ENCODE measurements at places on chromosomes 16 and 17.

DNA sequence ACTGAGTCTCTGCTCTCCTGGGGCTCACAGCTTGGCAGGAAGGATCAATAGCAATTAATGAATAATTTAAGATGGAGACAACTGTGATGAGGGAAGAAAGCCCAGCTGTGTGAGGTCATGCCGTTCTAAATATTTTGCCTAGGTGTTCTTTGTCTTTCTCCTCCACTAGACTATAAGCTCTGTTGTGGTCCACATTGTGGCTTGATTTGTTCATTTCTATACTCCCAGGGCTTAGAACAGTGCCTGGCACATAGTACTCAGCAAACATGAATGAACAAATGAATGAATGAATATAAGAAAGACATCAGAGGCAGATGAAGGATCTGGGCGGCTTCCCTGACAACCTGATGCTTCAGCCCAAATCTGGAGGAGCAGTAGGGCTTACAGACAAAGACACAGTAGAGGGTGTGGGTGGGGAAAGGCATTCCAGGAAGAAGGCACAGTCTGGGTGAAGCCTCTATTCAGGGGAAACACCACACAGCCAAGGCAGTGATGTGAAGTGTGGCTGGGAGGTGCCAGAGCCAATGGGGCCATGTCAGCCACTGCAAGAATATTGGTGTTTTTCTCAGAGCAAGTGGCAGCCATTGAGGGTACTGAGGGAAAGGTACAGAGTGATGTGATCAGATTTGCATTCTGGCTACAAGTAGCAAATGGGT, 8.3 kb downstream of the CDH13 start:
- no peak for DNase-seq

GRCh38 chr17:45170931-45171337, 9.3 kb downstream of the HEXIM2 start:
- peak; percentile 76 for DNase-seq

GRCh38 chr16:11629071-11630030, 38.9 kb upstream of the SNN start:
- no peak for DNase-seq

- no peak for DNase-seq
Measured at GRCh38 chr16:81519301-81520150, 74.9 kb downstream of the CMIP start.

GRCh38 chr17:78345172-78345571, 14.7 kb downstream of the SOCS3 start:
- no peak for DNase-seq

DNA sequence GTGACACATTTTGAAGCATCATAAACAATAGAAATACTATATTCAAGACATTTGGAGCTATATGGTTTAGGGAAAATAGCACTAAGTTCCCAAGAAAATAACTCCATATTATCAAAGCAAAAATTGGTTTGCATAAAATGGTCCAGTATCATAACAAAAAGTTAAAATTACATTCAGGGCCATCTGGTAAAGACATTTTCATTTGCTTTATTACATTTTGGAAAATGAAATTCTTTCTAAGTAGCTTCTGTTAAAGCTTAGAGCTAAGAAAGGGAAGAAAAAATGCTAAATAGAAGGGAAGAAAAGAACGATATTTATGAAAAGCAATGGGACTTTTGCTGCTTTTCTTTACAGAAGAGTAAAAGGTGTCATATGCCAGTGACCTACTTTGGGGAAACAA, 155.4 kb upstream of the GOT2 start:
- DNase-seq = no peak

DNA sequence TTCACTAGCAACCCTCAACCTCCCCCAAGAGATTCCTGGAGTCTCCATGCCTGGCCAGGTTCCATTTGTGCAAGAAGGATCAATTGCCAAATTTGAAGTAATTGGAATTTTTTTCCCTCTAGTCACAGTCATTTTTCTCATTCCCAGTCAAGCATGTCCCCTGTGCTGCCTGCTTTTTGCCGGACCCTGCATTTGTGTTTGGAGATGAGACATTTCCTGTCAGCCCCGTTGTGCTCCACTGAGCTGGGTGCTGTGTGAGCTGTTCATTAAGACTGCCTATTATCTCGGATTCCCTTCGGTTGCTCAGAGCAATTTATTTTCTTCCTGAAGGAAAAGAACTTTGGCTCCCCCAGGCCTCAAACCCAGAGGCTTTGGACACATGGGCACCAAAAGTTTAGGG, 201.0 kb upstream of the NLRP1 start:
- DNase-seq = peak; percentile 37

DNA sequence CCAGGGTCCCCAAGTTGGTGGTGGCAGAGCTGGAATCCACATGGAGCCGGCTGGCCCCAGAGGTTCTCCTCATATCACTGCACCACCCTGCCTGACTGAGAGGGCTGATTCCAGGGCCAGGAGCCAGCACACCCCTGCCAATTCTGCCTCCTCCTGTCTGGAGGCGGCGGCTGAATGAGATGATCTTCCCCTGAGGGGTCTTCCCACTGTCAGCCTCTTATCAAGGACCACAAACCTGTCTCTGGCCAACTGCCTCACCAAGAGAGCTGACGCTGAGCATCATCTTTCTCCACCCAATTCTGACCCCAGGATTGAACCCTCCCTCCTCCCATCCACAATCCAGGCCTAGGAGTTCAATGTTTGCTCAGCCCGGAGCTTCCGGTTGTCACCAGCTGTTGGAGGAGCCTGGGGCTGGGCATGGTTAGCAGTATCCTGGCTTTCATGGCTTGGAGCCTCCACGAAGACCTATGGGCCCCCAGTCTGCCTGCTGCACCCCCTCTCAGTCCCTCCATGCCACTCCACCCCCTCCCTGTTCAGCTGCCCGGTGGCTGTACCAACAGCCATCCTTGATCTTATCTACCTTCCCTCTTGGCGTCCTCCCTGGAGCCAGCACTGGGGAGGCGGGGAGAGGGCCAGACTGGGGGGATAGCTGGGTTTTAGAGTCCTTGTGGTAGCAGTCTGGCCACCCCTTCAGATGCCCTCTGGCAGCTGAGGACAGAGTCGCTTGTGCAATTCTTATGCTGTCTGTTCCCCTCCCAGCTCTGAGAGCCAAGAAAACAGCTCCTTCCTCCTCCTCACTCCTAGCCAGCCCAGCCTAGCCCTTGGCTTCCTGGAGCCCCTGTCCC, 25.6 kb downstream of the ABCC3 start:
- peak; percentile 32 for DNase-seq

DNA sequence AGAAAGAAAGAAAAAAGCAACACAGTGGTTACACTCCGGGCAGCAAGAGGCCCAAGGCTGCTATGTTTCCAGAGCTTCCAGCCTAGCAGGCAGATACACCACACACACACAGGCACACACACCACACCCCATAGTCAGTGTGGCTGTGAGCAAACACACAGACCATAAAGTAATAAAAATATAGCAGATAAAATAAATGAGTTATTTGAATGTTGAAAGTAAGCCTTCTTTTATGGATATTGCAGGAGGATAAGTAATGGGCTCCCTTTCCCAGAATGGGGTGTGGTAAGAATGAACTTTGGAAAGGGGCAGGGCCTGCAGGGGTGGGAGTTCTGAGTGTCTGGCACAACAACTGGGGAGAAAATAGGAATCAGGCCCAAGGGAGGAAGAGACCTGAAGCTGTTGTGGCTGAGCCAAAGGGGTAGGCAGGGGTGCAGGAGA, 4.8 kb upstream of the CDK5RAP3 start:
- DNase-seq = no peak

DNA sequence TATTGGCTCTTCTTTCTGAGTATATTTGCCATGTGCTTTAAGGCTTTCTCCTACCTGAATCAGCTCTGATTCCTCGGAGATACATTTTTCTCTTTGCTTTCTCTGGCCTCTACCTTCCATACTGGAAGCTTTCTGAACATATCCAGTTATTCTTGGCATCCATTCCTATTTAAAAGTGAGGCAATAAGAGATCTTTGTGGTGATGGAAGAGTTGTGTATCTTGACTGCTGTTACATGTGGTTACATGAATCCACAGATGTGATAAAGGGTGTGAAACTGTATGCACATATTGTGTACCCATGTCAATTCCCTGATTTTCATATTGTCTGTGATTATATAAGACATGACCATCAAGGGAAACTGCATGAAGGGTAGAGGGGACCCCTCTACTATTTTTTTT, 24.4 kb downstream of the UBE2O start:
- DNase-seq = peak; percentile 38

DNA sequence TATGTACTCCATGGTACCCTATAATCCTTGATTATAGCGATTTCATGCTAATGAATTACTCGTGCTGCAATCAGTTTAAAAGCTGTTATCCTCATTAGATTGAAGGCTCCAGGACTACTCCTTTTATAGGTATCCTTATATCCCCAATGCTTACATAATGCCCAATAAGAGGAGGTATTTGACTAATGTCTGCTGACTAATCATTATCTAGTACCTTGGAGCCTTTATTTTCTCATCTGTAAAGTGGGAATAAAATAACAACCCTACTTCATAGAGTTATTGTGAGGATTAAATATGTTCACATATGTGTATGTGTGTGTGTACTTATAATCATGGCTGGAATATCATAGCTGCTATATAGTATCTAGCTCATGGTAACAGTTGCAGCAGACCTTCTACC, 1031.5 kb downstream of the CDH11 start:
- DNase-seq = no peak

GRCh38 chr17:77676237-77676661, 282.3 kb upstream of the TNRC6C start:
- DNase-seq = no peak

DNA sequence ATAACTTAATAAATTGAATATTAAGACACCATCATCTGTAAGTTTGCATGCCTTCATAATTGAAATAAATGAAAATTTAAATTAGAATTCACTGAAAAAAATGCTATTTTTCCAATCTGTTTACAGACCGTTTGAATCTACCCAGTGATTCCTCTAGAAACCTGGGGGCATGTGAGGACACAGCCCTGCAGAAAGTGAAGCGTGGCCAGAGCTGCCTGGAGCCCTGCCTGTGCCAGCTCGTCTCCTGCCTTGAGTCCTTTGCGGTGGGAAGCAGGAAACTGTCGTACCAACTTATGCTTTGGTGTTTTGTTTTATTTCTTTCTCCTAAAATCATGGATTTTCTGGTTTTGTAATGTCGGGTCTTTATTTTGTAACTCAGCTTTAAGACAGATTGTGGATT, 67.8 kb upstream of the FA2H start:
- DNase-seq = no peak

DNA sequence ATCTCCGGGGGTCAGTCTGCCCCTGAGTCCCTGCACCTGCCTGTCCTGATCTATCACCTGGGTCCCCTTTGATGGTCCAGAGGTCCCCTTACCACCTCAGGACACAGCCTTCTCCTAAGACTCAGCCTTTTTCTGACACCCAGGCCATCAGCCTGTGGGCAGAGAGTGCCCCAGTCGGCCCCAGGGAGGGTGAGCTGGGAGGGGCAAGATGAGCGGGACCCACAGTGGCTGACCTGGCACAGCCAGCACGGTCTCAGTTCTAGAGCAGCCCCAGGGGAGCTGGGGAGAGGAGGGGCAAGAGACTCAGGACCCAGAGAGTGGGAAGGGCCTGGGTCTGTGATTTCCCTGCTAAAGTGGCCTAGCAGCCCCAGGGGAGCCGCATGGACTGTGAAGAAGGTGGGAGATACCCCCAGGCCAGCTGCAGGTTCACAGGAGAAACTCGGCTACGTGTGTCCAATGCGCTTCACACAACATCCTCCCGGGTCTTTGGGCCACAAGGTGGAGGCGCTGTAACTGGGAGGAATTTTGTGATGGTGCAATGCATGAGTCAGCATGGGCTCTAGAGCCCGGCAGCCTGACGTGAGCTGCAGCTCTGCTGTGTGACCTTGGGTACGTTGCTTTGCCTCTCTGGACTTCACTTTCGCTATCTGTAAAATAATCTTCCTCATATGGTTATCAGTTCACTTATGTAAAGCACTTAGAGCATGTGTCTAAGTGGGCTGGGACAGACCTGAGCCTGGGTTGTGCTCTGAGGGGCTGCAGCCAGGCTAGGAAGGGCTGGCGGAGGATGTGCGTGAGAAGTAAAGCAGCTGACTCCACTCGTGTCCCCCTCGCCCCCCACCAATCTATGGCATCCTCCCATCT, 67.2 kb upstream of the LHX1 start:
- peak; percentile 81 for DNase-seq

GRCh38 chr17:68807998-68808772, 147.0 kb downstream of the ABCA8 start:
- no peak for DNase-seq

GRCh38 chr16:7167626-7168025, 165.0 kb upstream of the RBFOX1 start:
- DNase-seq = no peak

GRCh38 chr16:583815-584591, 5.9 kb upstream of the RAB40C start:
- DNase-seq = no peak

- DNase-seq = no peak
Measured at GRCh38 chr17:83121921-83122820, 42.8 kb downstream of the METRNL start.

GRCh38 chr17:38430822-38431221, 2.6 kb downstream of the ARHGAP23 start:
- no peak for DNase-seq

DNA sequence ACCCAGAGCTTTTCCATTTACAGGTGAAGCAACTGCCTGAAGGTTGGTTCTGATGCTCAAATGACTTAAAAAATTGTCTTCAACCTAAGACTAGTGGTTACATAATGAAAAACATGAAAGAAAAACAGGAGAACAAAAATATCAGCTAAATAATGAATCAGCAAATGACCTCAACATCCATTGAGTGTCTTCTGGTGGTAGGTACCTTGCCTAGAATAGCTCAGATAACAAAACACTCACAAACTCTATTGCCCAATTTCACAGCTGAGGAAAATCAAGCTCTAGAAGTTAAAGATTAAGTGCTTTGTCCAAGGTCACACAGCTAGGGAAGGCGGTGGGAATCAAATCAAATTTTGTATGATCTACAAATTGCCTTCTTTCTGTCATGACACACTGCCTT, 304.6 kb upstream of the CDH11 start:
- peak; percentile 24 for DNase-seq

- peak; percentile 98 for DNase-seq
Measured at GRCh38 chr16:69917739-69918138, 33.4 kb upstream of the CLEC18A start.

Measured in iris pigment epithelial cell (primary cell).